Activated CD4-positive, CD25-positive, alpha-beta regulatory T cell treated with anti-CD3 and anti-CD28 coated beads, Interleukin-2, amount 50 U/mL, for 24 hours (primary cell): ENCODE measurements at places on chromosomes 7 and 10.
A peak's percentile ranks its signal among the peaks of the same experiment; 100 is the strongest.

DNA sequence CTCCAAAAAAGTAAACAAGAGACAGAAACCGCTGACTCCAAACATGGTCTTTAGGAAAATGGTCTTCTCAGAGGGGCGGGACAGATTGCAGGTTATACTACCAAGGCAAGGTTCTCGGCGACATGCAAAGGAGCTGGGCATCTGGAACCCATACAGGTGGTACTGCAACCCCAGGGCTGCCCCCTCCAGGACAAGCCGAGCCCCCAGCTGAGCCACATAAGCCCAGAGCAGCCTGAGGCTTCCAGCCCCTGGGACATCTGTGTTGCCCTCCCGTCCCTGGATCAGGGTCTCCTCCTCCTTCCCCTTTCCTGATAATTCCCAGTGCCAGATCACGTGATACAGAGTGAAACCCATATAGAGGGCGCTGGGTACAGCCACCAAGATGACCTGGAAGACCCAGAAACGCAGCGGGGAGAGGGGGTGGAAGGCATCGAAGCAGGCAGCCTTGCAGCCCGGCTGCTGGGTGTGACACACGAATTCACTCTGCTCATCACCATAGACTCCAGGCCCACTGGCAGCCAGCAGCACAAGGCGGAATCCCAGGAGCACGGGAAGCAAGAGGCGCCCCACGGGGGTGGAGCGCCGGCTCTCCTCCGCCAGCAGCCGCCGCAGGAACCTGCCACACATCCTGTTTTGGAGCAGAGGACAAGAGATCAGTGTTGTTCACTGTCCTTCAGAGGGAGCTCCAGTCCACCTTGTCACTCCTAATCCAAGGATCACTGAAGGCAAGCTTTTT lies at the start of gene GJC3:
TSS of gene GJC3 (minus strand) at position 627 of the 736 bp plus-strand sequence. CDS start at position 627, 0 bp downstream.
- peak; percentile 61 for ATAC-seq

GRCh38 chr10:34988397-34989067 lies 101.6 kb downstream of the CUL2 start:
- no peak for ATAC-seq

GRCh38 chr10:10010397-10010796 lies 1007.3 kb upstream of the CELF2 start:
- ATAC-seq, result no peak

GRCh38 chr10:47438857-47439474 lies 44.9 kb downstream of the ANXA8 start:
- ATAC-seq, result no peak
